ENCODE measurements at places on chromosomes 7 and 10.

DNA sequence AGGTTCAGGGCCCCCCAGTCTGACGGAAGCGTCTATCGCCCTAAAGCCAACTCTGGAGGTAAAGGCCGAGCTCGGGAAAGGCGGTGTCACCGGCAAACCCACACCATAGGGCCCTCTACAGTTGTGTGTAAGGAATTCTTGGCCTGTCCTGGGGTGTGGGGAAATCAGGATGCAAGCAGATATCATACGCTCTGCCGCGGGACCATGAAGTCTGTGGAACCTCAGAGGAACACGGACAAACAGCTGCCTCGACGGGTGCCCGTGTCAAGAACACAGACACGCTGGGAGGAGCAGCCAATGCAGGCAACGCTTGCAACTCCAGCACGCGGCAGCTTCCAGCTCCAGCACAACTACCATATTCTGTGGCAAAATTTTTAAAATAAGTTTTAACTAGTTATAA lies 157.9 kb downstream of the DIP2C start:
- no peak for DNase-seq

GRCh38 chr7:149369497-149369896 lies 91.4 kb downstream of the ZNF777 start:
- no peak for DNase-seq

- no peak for DNase-seq
Observed at GRCh38 chr10:130160775-130161174, 24.6 kb downstream of the GLRX3 start.

DNA sequence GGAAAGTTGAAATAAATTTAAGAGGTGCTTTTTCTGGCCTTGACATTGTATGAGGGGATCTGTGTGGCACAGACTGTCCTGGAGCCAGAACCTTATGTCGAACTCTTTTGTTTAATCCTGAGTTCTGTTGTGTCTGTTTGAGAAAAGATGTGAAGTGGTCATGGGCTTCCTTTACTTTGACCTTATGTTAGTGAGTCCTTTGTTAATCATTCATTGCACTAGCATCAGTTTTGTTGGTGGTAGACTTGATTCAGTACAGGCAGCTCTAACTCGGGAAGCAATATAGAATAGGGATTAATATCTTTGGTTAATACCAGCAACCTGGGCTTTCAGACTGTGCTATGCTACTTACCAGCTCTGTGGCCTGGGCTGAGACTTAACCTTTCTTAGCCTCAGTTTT lies 123.9 kb upstream of the FZD1 start:
- no peak for DNase-seq

GRCh38 chr7:81051811-81052413 lies 133.1 kb upstream of the SEMA3C start:
- no peak for DNase-seq

- peak; percentile 89 for DNase-seq
Observed at GRCh38 chr10:61071580-61071979, 127.6 kb upstream of the RHOBTB1 start.

GRCh38 chr10:5219262-5219661 lies 22.6 kb downstream of the AKR1C4 start:
- no peak for DNase-seq

DNA sequence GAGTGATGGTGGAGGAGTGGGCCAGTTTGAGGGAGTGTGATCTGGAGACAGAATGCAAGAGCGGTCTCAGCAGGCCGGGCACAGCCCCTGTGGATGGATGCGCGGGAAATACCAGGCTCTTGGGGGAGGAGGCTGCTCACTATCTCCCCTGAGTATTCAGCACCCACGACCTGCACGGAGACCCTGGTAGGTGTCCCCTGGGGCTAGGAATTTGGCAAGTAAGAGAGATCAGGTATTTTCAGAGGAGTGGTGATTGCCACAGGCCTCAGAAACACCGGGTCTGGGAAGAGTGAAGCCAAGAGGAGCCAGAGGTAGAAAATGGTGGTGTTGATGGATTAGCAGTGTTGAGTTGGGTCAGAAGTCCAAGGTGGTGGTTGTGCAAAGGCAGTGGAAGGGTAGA lies 426.3 kb downstream of the PAXIP1 start:
- DNase-seq: no peak

DNA sequence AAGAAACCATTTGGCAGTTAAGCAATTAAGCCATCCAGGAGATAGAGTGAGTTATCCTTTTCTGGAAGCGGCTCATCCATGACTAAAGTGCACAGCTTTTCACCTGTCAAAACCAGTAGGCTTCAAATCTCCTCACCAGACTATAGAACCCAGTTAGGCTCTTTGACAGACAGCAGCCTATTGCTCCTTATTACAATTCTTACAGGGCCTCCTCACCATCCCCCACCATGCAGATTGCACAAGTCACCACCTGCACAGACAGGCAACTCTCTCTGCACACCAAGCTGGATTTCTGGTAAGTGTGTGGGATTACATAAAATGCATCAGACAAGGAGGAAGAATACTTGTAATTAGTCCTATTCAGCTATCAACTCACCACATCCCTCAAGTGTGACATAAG lies 301.6 kb downstream of the SNX13 start:
- DNase-seq: peak; percentile 14

DNA sequence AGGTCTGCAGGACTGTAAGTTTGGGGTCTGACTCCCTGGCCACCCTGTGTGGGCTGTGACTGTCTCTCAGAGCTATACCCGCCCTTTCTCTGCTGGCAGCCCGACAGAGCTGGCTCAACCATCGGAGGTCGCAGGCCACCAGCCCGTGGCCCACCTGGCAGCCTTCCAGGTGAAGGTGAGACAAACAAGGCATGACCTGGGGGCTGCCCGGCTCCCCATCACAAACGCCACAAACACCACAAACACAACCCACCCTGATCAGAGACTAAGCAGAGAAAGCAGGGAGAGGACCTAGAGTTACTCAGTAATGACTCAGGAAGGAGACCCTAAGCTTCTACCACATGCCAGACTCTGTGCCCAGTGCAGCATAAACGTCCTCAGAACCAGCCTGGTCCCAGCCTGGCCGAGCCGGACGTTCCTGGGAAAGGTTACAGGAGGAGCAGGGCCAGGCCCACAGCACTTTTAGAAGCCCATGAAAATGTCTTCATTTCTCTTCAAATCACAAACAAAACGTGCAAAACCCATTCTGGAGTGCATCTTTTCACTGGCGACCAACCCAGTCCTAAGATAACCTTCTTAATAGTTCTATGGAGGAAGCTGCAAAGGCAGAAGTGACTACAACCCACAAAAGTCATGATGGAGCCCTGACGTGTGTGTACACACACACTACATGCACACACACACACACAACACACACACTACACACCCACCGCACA lies 66.8 kb downstream of the MKI67 start:
- no peak for DNase-seq

DNA sequence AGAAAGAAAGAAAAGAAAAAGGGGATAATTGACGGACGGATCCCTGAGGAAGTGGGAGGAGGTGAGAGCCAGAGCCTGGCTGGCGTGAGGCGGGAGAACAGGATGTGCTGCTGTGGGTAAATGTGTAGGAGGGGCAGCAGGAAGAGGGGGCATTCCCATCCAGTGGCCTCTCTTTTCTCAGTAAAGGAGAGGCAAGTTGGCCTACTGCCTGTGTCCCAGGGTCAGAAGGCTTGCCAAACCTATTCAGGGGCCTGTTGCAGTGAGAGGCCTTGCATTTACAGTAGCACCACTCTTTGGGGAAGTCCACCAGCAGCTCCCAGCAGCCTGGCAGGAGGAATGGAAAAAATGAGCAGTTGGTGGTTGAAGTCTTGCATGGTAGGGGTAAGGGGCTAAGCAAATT lies 26.6 kb upstream of the ASCC1 start:
- no peak for DNase-seq

- DNase-seq: no peak
Observed at GRCh38 chr10:119227825-119228224, 20.5 kb downstream of the GRK5 start.

DNA sequence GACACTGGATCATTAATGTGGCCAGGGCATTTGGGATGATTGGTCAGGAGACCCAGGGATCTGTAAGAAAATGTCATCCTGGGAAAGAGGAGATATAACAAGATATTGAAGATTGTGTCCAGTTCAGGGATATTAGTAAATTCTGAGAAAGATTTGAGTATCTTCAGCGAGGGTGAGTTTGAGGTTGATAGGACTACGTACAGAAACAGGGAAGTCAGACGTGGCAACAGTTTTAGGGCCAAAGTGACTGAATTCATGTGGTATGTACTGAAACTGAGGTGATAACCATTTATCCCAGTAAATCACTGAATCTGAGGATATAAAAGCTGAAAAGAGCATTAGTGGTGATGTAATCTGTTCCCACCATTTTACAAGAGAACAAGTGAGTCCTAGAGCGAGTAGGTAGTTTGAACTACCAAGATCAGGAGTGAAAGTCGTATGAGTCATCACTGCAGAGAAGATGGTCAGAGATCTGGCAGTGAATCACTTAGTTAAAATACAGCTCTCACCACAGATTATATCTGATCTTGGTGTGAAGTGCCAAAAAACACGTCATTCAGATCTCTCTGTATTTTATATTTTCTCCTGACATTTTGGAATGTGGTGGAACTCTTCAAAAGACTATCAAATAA lies 220.5 kb downstream of the CDK14 start:
- no peak for DNase-seq

GRCh38 chr7:157523766-157524421 lies 187.1 kb downstream of the DNAJB6 start:
- DNase-seq: no peak
